ENCODE measurements at places on chromosomes 1 and 21.
A peak's percentile ranks its signal among the peaks of the same experiment; 100 is the strongest.

DNA sequence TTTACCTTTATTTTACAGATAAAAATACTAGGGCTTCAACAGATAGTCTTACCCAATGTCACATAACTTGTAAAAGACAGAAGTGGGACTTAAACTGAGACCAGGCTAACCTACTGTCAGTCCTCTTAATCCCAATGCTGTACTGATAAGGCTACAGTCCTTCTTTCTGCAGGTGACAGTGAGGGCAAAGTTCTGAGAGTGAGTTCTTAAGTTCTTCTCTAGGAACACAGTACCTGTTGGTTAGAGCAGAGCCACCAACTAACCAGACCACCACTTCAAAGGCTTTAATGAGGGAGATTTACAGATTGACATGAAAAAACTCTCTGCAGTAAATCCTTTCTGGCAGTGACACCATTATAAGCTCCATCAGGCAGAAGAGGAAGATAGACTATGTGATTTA is 74.2 kb downstream of the SNX7 start:
- no peak for DNase-seq

- no peak for DNase-seq
These were observed 2.7 kb downstream of the ZBTB21 start for GRCh38 chr21:42007356-42007940.

DNA sequence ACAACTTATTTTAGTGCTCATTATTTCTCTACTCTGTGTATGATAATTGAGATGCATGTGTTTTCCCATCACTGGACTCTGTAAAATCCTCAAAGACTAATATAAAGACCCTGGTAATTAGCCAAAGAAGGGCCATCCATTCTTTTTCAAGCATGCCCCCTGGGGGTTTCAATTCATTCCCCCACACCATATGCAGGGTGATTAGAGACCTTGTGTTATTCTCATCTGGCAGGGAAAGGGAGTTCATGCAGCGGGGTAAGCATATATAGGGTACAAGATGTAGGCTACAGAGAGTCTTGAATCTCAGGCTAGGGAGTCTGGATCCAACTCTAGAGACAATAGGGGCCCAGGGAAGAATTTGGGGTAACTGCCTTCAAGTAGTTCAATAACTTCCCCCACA is 166.5 kb downstream of the TNR start:
- DNase-seq: no peak

- no peak for DNase-seq
These were observed 60.6 kb downstream of the VPS26C start for GRCh38 chr21:37206496-37206895.

DNA sequence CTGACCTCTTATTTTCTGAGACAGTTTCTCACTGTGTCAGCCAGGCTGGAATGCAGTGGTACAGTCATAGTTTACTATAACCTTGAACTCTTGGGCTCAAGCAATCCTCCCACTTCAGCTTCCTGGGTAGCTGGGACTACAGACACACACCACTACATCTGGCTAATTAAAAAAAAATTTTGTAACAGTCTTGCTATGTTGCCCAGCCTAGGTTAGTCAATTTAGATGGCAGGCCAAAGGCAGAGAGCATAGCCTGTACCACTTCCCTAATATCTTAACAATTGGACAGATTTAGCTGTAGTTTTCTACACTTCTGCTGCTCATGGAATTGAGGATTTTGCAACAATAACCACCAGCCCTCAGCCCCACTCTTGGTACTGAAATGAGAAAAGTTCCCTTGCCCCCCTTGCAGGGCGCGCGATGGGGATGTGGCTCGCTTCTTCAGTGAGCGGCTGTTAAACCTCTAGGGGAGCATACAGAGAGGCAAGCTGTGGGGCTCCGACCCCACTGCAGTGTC is 34.9 kb upstream of the PTGFRN start:
- no peak for DNase-seq

- DNase-seq: no peak
These were observed 92.1 kb downstream of the DDAH1 start for GRCh38 chr1:85372683-85373377.

- peak; percentile 43 for DNase-seq
These were observed 1.4 kb downstream of the NUCKS1 start for GRCh38 chr1:205748403-205749233.

DNA sequence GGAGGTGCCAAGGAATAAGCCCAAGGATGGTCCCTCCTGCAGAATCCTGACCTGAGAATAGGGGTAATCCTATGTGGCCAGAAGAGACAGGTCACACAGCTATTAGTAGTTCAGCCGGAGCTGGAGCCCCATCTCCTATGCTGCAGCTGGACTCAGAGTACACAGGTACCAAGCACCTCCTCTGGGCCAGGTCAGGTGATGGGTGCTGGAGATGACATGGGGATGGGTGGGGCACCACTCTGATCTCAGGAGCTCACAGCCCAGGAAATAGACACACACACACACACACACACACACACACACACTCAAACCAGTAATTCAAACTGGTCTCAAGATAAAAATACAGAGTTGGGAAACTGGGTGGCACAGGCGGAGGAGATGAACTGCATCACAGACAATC is 54.2 kb upstream of the SSBP3 start:
- no peak for DNase-seq

Data from globus pallidus (tissue), 1 donor.